Activated gamma-delta T cell treated with Interleukin-2 at 50 U/mL for 16 hours (primary cell): ENCODE measurements at places on chromosomes 6 and 20.

- DNase-seq, result no peak
Measured at GRCh38 chr6:40194447-40195170, 260.3 kb upstream of the MOCS1 start.

- no peak for DNase-seq
Measured at GRCh38 chr6:146650799-146651481, 52.2 kb downstream of the ADGB start.

DNA sequence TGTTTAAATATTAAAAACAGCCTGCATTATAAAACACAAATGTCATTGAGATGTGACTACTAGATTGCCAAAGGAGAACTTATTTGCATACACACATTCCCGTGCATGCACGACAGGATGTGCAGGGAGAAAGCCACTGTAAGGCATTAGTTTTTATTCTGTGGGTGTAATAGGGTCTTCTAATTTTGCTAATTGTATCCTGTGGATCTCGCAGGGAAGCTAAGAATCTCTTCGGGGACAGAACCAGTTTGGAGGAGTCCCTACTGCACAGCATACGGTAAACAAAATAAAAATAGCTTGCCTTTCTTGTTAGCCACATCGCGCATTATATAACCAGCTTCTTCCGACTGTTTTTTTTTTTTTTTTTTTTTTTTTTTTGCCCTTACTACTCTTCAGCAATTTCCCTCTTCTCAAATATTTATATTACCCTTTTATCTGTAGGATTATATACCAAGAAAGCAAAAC, 2.0 kb downstream of the ATXN1 start:
- no peak for DNase-seq

DNA sequence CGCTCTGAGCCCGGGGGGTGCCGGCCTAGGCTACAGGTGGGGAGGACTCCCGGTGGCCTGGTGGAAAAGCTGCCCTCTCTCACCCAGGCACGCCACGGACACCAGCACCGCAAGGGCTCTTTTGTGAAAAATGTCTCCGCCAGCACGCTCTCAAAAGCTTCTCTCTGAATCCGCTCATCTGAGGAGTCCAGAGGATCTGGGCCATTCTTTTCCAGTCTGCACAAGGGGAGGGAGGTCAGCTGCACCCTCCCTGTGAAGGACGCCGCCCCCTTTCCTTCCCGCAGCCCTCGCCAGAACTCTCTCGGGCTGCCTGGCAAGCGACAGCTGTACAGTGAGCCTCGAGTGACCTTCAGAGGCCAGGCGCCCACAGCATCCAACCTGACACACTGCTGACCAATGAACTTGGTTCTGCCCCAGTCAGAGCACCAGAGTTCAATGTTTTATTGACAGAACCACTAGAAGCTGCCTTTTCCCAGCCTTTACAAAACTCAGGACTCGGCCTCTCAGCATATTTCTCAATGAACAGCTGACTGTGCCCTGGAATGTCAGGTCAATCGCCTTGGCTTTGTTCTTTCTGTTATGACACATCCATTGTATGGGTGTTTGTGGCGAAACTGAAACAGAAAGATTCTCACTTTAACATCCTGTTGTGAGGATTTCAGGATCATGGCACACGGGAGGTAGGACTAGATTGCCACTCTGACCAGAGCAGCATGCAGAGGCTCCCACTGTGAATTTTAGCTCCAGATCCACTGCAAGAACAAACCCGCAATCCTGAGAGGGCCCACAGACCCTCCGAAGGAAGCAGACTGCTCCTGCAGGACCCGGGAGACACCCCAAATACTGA, 26.7 kb downstream of the SERPINB9 start:
- DNase-seq, result no peak

DNA sequence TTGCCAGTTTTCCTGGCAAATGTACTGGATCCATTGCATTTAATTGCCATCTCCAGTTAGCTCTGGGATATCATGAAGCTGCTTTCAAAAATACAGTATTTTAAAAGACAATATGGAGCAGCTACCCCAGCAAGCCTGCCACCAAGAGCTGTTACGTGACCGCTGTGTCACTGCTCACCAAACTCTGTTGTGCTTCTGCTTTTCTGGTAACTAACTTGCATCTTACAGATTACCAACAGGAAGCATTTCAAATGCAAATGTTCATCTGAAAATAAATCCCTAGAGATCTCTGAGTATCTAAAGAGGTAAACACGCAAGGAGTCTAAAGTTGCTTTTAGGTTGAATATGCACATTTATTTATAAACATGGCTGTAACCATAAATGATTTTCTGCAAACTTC, 1008.3 kb downstream of the KIF16B start:
- no peak for DNase-seq

- DNase-seq, result no peak
Measured at GRCh38 chr6:147065786-147066185, 138.4 kb upstream of the STXBP5 start.

DNA sequence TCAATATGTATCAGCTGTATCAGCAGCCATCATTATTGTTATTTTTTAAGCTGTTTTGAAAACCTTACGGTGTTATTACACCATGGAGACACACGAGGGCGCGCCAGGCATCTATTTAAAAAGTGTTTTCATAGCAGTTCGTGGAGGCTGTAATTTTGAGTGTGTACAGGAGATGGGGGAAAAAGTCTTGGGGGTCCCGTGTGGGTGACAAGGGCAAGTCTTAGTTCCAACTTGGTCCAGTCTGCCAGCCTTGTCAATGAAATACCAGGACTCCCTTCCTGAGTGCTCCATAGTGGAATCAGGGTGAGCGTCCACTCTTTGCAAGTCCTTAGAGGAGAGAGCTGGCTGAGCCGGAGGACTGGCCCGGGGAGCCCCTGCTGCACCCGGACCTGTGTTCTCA, 43.3 kb downstream of the SLC2A10 start:
- peak; percentile 41 for DNase-seq

- DNase-seq, result no peak
Measured at GRCh38 chr6:46053039-46053933, 37.6 kb upstream of the CLIC5 start.

DNA sequence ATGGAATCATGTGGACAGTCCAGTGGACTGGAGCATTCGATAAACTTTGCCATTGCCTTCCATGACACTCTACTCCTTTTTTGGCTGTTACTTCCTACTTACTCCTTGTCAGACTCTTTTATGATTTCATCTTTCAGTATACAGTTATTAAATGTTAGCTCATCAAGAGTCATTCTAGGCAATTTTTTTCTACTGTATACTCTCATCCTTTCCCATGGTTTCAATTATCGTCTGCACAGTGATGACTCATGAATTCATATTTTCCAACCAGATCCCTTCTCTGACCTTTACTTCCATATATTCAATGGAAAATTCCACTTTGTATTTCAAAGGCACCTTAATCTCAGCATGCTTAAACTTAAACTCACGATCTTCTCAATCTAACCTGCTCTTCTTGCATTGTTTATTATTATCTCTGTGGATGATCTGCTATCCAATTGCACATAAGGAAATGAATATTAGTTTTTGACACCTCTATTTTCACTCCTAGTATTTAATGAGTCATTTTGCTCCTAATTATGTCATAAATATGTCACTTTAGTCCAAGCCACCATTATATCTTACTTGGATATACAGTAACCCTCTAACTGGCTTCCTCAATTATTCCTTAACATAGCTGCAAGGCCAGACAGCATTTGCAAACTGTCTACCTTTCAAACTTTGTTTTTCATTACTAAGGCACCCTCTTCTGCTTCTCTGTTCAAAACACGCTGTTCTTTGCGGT, 427.5 kb downstream of the PHF3 start:
- DNase-seq, result no peak

- DNase-seq, result no peak
Measured at GRCh38 chr6:166726201-166726600, 99.2 kb upstream of the RPS6KA2 start.

DNA sequence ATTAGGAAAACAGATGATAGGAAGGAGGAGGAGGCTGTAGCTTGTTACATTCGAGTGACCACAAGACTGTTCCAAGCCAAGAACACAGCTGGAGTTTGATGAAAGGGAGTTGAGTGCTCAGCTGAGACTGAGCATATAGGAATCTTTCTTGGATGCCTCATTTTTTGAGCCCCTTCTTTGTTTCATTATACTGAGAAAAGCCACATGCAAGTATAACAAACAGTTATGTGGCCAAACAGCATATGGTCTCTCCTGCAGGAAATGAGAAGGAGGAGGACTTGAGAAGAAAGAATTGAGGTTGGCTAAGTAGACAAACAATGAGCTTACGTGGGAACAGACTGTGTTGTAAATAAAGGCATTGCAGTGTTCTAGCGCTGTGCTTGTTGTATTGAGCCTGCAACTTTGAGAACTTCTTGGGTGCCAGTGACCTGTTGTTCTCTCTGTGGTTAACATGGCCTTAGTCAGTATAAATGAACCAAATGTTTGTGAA, 78.3 kb downstream of the AKAP7 start:
- no peak for DNase-seq

DNA sequence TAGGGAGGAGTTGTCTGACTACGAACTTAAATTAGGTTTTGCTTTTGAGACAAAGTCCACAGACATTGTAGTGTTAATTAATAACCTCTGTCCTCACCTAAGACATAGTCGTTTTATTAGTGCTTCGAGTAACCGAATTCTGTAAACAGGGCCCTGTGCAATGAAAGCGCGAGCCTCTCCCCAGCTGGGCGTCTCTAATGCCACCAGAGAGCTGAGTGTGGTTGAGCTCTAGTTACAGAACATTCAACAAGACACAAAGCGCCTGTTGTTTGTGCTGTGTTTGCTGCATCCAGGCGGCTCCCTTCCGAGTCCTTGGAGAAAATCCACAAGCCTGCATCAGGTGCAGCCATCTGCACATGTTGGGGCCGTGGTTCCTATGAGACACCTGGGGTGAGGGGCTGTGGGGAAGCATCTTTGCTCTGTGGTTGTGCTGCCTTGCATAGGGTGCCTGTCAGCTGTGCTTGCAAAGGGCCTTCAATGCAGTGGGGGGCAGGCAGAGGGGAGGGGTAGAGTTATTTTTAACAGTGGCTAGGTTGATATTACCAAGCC, 63.9 kb downstream of the CD164 start:
- DNase-seq, result no peak

DNA sequence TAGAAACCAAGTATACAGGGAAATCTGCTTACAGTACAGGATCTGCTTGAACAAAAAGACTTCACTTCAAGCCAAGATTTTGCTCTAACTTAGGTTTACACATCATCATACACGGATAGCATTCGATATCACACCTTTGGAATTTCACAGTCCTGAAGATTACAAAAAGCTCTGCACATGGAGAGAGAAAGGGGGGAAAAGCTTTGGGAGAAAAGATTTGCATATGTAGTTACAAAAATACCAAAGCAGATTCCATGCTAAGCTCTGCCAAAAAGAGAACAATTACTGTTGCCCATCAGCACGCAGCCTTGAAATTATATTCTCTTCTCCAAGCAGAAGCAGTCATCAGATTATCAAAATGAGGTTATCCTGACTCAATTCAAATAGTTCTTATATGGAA, 62.0 kb downstream of the HIVEP2 start:
- no peak for DNase-seq

DNA sequence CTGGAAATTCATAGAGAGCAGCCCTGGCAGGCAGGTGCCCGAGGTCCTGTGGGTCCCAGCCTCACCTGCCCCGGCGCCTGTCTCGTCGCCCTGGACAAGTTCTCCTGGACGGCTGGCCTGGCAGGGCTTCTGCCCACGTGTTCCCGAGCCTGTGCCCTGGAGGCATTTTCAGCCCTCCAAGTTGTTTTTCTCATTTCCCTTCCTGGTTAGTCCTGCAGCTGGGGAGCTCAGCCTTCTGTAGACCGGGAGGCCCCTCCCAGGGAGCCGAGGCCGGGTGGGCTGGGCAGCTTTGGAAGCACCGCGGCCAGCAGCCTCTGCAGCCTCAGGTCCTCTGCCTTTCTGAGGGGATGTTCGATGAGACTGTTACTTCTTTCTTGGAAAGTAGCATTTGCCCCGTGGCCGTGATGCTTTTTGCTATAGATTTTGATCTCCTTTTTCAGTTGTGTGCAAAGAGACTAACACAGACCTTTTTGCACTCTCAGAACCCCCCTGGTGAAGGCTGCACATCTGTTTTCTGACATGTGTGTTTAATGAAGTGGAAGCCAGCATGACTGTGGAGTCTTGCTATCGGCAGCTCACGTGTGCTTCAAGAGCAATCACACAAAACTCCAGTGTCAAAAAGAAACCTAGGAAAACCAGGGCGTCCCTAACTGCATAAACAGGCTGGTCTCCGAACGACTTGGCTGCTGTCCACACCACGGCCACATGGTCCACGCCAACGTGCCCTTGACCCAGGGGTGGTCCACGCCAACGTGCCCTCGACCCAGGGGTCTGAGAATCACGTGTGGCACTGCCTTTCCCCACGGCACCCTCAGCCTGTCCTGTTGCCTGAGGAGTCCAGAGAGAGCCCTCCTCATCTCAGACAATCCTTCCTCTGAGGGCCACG, 207.5 kb downstream of the SMOC2 start:
- DNase-seq, result no peak

- no peak for DNase-seq
Measured at GRCh38 chr6:71224011-71224410, 64.6 kb upstream of the OGFRL1 start.

DNA sequence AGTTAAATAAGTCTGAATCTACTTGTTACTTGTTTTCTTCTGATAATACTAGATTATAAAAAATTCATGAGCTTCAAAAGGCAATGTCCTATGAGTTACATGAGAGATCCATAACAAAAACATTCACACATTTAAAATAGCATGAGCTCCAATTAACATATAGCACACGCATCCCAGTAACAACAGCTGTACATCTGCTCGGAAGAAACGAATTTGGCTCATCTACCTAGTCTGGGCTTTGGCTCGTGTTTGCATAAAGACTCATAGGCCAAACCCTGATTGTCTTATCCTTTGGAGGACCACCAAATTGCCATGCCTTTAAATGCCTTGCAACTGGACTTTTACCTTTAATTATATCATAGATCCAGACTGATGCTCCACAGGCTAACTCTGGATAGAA, 259.7 kb upstream of the CHD6 start:
- DNase-seq, result no peak

DNA sequence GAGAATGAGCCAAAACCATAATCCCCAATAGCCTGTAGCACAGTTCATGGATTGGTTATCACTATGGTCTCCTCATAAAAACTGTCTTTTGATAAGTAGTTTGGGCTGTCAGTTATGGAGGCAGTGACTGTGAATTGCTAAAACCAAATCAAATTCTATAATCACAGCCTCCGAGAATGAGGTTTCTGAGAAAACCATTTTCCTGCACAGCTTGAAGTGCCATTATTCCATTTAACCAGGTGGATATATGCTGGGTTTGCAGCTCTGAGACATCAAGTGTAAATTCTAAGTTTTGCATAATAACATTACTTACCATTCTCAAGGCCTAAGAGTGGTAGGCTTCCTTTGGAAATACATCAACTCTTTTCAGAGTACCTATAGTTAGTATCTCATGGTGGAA, 485.4 kb downstream of the FRK start:
- DNase-seq, result no peak

GRCh38 chr20:35172434-35172806, 548 bp downstream of the PROCR start:
- no peak for DNase-seq
